MV-4-11 (cell line): ENCODE measurements at places on chromosomes 7 and 10.

GRCh38 chr7:42181566-42181965 is 55.4 kb downstream of the GLI3 start:
- no peak for DNase-seq

GRCh38 chr10:79392020-79392398 is 44.7 kb downstream of the PPIF start:
- no peak for DNase-seq

GRCh38 chr7:150745876-150746275 is 8.7 kb downstream of the GIMAP5 start:
- no peak for DNase-seq

DNA sequence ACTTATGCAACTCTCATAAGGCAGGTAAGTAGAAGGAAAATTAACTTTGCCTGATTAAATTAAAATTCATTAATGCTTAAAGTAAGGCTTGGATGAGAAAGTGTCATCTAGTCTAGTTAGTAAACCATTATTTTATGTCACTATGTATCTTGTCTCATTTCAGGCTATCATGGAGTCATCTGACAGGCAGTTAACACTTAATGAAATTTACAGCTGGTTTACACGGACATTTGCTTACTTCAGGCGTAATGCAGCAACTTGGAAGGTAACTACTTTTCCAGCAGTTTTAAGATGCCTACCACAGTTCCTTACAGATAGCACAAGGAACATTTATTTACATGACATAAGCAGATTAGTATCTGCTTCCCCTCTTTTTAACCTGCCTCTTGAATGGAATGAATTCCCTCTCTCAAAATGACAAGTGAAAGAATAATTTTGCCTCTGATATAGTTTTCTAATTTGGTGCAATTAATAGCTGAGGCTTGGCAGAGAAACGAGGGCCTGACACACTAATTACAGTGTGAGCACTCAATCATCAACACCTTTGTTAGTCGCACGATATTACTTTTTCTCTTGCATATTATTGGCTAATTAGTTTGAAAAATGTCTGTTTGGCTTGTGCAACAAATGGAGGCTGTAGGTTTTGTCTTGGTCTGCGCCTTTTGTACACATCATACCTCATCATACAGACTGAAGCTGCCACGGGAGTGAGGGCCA is 245.0 kb downstream of the FOXP2 start:
- DNase-seq = no peak

DNA sequence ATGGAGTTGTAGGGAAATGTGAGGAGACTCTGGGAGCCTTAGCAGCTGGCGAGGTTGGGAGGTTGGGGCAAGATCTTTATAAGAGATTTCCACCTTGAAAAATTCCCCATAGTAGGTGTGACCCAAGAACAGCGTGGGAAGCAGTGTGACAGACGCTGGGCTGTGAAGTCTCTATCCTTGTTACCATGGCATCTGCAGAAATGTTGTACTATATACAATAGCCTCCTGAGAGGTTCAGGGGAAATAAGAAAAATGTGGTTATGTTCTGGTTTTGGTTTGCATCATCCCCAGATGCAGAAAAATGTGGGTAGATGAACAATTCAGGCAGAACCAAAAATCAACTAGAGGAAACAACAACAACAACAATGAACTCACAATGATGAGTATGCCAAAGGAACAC is 498.6 kb downstream of the SH2D4B start:
- no peak for DNase-seq

- peak; percentile 52 for DNase-seq
Observed at GRCh38 chr10:132452651-132453469, 55.9 kb downstream of the PWWP2B start.

GRCh38 chr7:63028376-63029206 is 970.1 kb upstream of the ZNF722 start:
- no peak for DNase-seq

- DNase-seq = peak; percentile 91
Observed at GRCh38 chr10:102785818-102786217, 42.1 kb downstream of the WBP1L start.

GRCh38 chr7:56023500-56023899 is 27.7 kb downstream of the PSPH start:
- peak; percentile 54 for DNase-seq

DNA sequence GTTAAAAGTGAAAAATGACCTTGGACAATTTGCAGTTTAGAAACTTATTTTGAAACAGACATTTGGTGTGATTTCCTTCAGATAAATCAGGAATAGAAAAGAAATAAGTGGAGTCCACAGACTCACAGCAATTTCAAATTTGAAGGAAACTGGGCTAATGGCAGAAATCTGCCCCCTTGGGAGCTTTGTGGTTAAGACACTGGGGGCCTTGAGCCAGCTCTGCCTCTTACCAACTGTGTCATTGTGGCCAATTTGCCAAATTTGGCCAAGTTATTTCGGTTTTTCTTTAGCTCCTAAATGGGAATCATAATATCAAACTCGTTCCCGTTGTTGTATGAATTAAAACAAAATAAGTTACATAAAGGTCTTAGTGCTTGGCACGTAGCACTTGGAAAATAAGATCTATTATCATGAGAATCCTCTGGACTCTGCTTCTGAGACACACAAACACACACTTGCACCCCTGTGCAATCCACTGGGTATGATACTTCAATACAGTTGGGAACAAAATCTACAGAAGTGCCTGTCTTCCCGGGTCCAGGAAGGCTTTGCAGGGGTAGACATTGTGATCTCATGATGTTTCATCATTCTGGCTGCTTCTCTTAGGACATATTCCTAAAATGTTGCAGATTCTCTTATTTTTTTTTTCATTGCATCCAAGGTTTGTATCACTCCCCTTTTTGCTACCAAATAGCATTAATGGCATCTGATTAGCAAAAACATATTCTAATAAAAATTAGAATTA is 4.9 kb downstream of the ARMC3 start:
- DNase-seq = no peak

DNA sequence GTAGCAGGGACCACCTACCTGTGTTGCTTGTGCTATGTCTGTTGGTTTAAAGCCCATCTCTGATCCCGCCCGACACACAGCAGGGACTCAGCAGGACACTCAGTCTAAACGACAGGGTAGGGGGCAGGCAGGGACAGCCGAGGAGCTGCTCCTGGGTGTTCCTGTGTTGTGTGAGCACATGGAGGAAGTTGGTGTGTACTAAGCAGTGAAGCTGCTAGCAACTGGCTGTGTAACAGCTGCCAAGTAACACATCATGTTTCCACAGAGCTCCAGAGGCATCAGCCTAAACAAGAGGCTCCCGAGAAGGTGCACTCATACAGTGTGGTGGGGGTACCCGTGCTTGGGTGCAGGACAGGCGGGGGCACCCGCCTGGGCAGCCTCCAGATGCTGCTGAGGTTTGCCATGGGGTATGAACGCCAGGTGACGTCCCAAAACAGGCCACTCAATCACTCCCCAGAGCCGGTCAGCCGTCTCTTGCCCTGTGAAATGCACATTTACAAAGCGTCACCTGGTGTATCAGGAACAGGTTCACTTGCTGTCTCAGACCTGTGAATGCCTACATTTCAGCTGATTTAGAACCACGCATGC is 59.6 kb downstream of the PTPRN2 start:
- DNase-seq = no peak

DNA sequence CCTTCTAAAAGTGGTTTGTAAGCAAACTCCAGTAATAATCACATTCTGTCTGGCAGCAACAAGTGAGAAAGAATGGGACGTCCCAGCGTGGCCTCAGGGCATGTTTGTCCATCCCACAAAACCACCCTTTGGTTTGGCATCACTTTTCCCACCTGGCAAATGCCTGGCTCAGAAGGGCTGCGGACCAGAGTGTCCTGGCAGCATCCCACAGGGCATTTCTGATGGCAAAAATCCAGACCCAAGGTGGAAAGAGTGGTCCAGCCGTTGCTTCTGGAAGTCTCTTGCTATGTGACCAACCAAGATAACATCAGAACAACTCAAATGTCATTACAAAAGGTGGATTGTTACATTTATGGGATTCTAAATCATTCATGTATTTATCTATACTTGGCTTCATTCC is 174.4 kb downstream of the CREB5 start:
- no peak for DNase-seq

GRCh38 chr7:44393238-44394111 is 68.1 kb upstream of the CAMK2B start:
- DNase-seq = no peak
